ENCODE measurements at places on chromosomes 6 and 20.
A peak's percentile ranks its signal among the peaks of the same experiment; 100 is the strongest.

GRCh38 chr6:113565306-113565705, 291.8 kb upstream of the MARCKS start:
- peak; percentile 21 for DNase-seq

GRCh38 chr6:1757131-1757530, 147.4 kb downstream of the FOXC1 start:
- DNase-seq = no peak

- DNase-seq = no peak
Measured at GRCh38 chr20:38112930-38113294, 52.2 kb downstream of the TGM2 start.

DNA sequence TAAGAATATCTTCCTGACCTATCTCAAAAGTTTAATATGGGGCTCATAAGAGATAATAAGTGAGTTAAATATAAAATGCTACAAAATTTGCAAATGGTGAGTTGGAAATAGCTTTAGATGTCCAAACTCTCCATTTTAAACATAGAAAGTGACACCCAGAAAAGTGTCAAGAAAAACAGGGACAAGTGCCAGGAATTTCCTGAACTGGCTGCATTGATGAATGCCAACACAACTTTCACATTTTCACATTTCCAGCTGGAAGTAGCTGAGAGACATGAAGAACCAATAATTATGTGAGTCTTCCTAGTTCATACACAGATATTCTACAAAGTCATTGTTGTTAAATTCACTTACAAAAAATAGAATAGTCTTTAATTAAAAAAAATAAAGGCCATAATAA, 38.6 kb upstream of the B3GAT2 start:
- no peak for DNase-seq

GRCh38 chr6:142725024-142725770, 219.8 kb downstream of the HIVEP2 start:
- no peak for DNase-seq

DNA sequence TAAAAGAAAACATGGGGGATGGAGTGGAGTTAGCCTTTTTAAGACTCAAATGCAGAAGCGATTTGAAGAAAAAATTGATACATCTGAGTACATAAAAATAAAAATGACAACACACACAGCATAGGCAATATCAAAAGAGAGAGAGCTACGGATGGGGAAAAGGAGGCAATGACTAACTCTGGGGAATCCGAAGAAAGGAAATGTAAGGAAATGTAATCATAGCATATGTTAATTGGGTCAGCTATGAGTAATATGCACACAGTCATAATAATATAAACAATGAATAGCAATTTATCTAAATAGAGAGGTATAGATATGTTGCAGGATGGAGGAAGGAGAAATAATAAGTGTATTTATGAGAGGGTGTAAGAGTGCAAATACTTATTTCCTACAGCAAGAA, 83.4 kb downstream of the NOL4L start:
- DNase-seq = peak; percentile 54

- no peak for DNase-seq
Measured at GRCh38 chr6:44906761-44907160, 421.4 kb upstream of the RUNX2 start.

DNA sequence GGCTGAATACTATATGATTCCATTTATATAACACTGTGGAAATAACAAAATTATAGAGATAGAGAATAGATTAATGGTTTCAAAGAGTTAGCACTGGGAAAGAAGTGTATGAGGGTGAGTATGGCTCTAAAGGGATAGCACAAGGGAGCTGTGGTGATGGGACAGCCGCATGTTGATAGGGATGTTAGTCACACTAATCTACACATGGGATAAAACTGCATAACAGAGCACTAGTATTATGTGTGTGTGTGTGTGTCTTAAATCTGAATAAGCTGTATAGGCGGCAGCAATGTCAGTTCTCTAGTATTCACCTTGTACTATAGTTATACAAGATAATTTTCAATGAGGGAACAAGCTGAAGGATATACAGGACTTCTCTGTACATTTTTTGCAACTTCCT, 5.8 kb downstream of the CGA start:
- no peak for DNase-seq

- peak; percentile 19 for DNase-seq
Measured at GRCh38 chr6:83097204-83097603, 29.7 kb downstream of the DOP1A start.

- no peak for DNase-seq
Measured at GRCh38 chr6:10395704-10396546, 18.9 kb downstream of the TFAP2A start.

DNA sequence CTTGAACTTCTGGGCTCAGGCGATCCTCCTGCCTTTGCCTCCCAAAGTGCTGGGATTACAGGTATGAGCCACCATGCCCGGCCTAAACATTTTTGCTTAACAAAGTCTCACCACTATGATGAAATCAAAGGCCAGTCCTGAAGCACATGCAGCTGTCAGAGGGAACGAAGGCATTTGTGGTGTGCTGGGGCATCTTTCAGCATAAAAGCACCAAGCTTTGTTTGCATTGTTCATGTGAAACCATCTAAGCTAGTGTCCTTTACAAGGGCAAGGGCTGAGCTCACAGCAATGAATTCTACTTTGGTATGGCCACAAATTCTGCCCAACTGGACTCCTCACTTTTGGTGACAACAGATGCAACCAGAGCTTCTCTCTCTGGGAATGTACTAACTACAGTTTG, 66.8 kb downstream of the ZFP64 start:
- no peak for DNase-seq

DNA sequence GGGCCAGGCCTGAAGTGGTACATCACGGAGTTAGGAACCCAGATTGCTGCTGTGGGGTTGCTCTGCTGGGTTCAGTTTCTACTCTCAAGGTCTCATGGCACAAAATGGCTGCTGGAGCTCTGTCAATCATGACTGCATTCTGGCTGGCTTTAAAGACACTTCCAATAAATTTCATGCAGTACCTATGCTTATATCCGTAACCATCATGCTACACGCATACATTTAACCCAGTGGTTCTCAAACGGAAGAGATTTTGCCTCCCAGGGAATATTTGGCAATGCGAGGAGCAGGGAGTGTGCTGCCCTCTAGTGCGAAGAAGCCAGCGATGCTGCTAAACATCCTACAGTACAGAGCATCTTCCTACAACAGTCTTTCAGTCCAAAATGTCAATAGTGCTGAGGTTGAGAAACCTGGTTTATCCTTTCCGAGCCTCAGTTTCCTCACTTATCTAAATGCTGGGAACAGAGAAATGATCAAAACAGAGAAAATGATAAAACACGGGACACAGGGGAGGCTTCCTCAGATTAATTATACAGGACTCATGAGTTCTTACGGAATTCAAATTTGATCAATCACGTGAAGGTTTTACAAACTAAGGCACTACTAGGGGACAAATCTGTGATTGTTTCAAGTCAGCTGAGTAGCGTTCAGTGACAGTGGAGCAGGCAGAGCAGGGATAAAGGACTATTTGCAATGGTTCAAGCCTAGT, 9.6 kb upstream of the SLC2A10 start:
- peak; percentile 44 for DNase-seq

DNA sequence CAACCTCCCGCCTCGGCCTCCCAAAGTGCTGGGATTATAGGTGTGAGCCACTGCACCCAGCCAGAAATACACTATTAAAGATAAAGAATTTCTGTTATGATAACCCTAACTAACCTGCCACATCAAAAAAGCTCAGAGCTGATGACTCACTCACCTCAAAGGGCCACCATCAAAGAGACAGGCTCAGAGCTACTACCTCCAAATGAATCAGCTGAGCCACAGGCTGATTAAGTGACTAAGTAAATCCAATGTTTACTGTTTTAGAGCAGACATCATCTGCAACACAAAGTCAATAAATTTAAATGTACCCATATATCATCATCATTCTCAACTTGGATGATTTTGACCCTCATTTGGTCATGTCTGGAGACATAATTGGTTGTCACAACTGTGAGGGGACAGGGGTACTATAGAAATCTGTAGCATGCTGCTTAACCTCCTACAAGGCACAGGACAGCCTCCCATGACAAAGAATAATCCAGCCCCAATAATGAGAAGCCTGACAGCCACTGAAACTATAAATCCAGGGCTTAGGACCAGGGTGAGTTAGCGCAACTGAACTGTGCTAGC, 106.5 kb downstream of the ATP9A start:
- peak; percentile 71 for DNase-seq

DNA sequence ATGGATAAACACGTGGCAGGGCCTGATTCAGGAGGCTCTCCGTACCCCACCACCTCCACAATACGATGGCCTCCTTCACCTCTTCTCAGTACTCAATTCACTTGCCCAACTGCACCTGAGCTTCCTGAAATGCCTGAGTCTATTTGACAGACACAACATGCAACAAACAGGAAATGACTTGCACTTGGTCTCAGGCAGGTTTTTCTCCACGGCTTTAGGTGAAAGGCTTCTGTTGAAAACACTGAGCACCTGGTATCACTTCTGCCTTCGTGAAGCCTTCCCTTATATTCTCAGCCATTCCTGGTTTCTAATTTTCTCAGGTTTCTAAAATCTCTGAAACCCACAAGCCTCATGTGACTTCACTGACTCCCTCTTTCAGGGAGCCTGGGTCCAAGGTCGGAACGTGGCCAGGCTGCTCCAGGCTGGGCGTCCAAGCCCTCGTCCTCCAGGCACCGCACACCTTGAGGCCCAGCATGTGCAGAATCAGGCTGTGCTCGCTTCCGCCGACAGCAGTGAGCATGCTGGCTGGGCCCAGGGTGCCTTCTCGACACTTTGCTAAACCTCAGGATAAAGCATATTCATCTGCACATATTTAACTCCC, 34.7 kb downstream of the TAF4 start:
- no peak for DNase-seq

DNA sequence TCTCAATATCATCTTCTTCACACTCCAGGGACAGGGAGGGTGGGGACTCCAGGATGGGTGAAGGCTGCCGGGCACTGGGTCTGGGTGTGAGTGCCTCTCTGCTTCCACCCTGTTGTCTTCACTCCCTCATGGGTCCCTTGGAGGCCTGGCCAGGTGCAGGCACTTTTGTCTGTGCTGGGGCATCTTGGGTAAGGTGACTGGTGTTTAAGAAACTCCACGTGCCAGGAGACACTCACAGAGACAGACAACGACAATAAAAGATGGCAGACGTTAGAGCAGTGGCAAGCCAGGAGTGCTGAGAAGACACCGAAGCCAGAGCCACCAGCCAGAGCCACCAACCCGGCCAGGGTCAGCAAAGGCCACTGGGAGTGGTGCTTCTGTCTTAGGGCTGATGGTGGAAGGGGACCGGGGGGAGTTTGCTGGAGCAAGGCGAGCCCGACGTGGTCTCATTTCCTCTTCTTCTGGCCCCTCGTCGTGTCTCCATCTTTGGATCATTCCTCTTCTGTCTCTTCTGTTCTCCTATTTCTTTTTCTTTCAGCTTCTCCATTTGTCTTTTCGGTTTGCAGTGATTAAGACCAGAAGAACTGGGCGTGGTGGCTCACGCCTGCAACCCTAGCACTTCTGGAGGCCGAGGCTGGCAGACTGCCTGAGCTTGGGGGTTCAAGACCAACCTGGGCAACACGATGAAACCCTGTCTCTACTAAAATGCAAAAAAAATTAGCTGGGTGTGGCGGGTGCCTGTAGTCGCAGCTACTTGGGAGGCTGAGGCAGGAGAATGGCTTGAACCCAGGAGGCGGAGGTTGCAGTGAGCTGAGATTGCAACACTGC, 90.8 kb downstream of the RAMACL start:
- DNase-seq = no peak

DNA sequence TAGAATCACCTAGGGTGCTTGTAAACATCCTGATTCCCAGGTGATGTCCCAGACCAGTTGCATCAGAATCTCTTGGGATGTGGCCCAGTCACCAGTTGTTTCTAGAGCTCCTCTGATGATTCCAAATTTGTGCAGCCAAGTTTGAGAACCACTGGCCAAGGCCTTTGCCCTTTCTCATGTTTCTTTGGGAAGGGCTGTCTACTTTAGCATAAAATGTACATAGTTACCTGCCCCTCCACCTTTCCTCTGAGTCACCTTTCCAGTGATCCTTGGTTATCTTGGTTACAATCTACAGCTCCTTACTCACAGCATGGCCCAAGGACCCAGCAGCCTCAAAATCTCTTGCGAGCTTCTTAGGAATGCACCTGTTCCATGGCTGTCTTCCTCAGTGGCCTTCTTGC, 266.4 kb upstream of the PRND start:
- no peak for DNase-seq

GRCh38 chr6:43246301-43247113, 3.2 kb downstream of the TTBK1 start:
- no peak for DNase-seq

GRCh38 chr20:5127859-5128424, 1.1 kb downstream of the CDS2 start:
- no peak for DNase-seq
